ENCODE measurements at places on chromosomes 16 and 17.

DNA sequence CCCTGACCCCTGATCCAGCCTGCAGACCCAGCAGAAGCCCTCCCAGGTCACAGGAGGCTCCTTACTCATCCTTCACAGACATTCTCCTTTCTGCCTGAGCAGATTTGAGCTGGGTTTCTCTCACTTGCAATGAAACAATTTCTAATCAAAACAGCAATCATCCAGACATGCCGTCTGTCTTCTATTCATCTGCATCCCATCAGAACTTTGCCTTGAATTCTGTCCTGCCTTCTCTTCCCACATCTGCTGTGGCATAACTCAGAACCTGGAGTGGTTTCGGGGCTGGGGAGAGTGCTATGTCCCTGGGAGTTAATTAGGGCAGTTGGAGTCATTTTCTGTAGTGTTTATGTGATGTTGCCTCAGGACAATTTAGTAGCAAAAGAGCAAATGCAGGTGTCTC lies 278.6 kb downstream of the CBLN1 start:
- DNase-seq: no peak

GRCh38 chr17:74922172-74922571 lies 883 bp downstream of the USH1G start:
- no peak for DNase-seq

- DNase-seq: no peak
These were observed 685 bp upstream of the PSMD3 start for GRCh38 chr17:39979893-39980350.

DNA sequence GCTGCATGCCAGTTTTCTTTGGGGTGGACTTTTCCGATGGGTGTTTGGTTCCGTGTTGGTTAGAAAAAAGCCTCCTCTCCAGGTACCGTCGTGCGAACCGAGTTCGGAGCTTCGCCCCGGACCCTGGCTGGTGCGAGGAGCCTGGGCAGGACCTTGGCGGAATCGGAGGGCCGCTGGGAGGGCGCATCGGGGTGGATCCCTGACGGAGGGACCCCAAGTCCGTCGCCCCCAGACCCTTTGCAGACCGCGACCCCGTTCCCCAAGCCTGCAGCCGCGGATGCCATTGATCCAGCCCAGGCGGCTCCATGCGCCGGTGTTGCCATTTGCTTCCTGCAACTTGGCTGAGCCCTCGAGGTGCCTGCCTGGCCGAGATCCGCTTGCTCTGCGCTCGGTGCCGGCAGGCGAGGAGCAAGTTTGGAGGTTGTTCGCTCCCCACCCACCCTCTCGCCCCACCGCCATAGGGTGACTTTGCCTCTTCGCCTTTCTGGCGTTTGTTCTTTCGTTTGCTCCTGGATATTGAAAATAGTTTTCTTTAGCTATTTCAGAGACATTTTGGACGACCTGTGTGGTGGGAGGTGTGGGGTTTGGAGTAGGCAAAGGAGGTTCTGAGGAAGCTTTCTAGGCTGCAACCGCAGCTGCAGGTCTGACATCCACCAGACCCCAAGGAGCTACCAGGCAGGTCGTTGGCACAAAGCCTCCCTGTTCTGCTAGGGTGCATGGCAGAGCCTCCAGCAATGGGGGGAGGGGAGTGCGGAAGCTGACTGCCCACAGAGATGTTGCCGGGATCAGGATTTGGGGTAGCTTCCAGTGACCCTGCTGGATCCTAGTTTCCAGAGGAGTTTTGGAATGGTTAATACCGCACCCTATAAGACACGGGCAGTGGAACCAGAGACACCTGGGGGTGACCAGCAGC lies 58.2 kb downstream of the RAP1GAP2 start:
- no peak for DNase-seq

GRCh38 chr17:6059406-6059805 lies 10.8 kb upstream of the WSCD1 start:
- no peak for DNase-seq

DNA sequence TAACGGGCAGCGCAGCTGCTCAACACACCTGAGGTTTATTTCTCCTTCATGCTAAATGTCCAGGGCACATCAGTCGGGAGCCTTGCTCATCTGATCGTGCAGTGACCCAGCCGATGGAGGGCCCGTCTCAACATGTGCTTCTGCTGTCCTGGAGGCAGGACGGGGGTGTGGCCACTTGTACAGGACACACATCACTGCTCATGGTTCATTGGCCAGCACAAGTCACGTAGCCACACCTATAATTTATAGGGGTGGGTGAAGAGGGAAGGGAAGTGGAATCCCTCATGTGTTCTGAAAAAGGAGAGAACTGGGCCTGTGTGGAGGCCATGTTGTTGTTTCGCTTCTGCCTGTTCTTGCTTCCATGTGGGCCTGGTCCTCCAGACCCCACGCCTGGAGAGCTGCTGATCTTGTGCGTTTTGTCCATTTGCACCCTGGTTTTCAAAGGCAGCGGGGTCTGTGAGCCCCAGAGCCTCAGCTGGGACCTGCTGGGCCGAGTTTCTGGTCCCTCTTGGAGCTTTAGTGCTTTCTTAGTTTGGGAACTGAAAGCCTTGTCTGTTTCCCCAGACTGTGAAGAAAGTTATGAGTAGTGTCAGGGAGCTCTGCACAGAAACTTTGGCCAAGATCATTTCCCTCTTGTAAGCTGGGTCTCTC lies 60.5 kb downstream of the CMIP start:
- no peak for DNase-seq

GRCh38 chr16:85912211-85912974 lies 13.4 kb downstream of the IRF8 start:
- no peak for DNase-seq

DNA sequence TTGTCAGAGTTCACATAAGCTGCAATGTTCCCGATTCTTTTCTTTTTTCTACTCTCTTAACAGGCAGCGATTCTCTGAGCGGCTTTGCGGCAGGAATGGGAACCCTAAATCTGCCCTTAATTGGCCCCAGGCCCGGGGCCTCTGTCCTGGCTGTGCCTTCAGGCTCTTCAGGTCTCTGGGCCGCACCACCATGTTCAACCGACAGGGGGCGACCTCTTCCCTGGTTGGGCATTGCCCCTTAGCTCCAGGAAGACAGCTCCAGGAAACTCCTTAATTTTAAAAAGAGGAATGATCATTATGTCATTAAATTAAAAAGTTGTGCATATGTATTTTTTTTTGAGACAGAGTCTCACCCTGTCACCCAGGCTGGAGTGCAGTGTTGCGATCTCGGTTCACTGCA lies 20.3 kb downstream of the CACNG5 start:
- peak; percentile 32 for DNase-seq

DNA sequence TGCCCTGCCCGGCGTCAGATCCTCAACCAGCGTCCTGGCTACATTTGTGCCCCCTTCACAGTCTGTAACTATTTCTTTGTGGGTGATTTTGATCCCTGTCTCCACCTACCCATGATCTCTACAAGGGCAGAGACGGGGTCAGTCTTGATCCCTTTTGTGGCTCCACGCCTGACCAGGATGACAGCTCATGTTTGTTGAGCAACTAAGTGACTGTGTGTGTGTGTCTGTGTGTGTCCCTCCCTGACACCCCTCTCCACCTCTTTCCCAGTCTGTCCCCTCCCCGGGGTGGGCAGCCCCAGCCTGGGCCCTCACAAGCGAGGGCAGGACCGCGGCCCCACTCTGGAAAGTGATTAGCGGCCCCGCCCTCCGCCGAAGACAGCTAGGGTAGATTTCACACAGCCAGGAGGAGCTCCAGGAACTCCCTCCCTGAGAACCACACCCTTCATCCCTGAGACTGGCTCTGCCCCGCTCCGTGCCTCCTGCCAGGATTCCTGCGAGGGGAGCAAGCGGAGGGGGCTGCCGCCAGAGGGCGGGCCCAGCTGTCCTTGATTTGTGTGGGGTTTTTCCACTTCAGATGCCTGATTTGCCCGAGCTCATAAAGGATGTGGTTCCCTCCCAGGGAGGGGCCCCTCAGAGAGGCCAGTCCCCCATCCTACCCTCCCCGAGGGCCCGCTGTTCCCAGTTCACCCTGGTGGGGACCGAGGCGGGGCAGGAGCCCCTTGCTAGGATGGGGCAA lies 5.3 kb upstream of the HS3ST6 start:
- DNase-seq: no peak

GRCh38 chr16:74601126-74601871 lies 5.6 kb downstream of the GLG1 start:
- DNase-seq: peak; percentile 41

All from NK-92 treated with Interleukin-12 subunit alpha and Interleukin-12 subunit beta, amount 100 ng/mL, for 24 hours (cell line).